ENCODE measurements at places on chromosomes 5 and 9.

DNA sequence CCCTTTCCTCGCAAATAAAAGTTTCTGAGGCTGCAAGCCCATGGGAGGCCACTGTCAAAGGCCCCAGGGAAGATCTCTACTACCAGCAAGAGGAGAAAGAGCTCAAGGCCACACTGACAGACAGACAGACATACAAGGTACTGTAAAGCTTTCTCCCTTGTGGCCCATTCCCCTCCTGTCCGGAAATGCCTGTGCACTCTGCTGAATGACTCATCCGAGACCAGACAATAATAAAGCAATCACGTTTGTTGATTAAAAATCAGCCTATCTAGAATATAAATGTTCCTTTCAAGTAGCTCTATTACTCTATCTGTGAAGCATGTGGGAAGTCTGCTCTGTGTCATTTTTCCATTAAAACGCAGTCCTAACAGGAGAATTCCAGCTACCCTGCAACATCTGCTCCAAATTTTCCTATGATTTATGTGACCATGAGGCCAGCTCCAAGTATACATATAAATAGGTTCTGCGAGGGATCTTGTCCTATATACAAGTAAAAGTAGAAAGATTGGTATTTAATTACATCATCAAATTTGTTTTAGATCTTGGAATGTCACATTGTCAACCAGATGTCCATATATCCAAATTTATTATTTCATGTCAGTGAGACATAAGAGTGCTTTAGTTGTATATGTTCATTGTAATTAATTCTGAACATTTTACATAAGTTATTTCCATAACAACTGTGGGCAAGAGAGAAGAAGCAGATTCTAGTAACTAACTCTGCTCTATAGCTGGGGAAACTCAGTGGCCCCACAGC is 34.7 kb upstream of the TGFBI start:
- no peak for DNase-seq

DNA sequence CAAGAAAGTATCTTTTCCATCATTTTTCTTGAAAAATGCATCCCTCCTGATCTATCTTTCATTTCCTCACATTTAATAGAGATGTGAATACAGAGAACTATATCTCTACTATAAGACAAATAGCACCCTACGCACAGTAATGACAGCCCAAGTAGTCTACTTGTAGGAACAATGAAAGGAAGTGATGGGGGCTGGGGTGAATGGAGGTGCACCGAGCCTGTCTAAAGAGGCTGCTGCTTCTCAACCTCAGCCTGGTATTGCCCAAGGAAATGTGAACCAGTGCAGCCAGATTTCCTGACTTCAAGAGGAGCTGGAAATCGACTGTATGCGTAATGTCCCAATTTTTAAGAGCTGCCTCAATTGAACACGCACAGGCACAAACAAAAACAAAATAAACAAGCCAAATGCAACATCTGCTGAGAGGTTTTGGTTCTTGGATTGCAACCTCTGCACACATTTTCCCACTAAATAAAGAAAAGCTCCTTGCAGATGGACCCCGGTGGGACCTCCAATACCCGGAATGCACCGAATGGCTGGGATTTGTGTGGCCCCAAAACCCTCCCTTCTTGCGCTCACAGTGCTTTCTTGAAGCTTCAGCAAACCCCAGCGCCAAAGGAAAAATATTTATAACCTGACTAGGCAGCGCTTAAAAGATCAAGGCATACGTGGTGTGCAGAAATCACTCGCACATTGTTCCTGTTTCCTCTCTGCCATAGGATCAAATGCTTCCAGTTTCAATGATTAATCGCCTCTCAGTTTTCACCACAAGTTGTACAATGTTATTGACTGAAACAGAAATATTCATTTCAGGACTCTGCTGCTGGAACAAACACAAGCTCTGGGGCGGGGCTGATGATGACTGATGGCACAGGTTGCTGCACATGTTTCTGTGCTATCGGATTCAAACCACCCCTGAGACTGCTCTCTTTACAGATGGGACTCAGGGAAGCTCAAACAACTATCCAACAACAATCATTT is 68.3 kb downstream of the KCNIP1 start:
- DNase-seq: no peak

GRCh38 chr9:101536351-101536750 is 2.7 kb downstream of the RNF20 start:
- no peak for DNase-seq

DNA sequence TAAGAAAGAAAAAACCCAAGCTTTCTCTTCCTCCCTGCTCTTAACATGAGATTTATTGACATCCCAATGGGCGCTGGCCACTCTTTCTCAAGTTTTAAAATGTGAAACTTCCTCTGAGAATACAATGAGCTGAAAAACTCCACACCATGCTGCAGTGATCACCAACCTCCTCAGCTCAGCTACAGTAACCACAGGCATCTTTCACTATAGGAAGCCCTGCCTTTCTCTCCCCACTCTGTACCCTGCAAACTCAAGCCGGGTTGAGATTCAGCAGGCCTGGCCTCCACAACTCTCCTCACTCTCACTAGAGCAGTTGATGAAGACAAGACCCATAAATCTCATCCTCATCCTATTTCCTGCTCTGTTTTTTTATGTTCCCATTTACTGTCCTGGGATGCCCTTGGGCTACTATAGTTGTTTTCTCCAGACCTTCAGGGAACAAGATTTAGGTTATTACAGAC is 48.3 kb downstream of the SH3TC2 start:
- DNase-seq: no peak

DNA sequence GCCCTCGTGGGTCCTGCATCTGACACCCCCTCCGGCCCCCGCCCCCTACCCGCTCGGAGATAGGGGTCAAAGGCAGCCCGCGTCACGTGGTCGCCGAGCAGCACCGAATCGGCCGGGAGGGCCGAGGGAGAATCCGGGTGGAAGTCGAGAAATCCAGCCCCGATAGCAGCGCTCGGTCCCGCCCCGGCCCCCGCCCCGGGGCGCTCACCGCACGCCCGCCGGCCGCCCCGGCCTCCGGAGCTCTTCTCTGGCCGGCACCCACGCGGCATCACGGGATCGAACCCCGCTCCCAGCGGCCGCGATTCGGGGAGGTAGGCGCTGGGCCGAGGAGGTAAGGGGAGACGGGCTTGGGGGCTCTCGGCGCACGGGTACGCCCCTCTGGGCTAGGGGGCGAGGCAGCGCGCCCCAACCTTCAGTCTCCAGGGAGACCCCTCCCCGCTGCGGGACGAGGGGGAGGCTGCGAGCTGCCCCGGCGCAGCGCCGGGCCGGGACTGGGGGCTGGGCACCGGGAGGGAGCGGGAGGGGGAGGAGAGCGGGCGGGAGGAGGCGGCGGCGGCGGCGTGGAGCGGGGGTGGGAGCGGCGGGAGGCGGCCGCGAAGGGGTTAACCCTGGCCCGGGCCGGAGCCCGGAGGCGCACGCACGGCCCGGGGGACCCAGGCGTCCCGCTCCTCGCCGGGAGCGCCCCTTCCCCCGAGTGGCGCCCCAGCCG is 22.1 kb upstream of the NDST1 start:
- peak; percentile 57 for DNase-seq

- DNase-seq: no peak
Measured at GRCh38 chr9:21450733-21451394, 10.6 kb downstream of the IFNA1 start.

GRCh38 chr9:95286151-95286550 is 31.4 kb downstream of the FANCC start:
- no peak for DNase-seq

GRCh38 chr9:98342098-98342819 is 86.8 kb upstream of the TBC1D2 start:
- no peak for DNase-seq

Data from amygdala (tissue), 56 donors.